Hematopoietic multipotent progenitor cell treated with erythropoietin and hydrocortisone succinate and interleukin-3 and kit ligand, for 4 days (in vitro differentiated cells): ENCODE measurements at places on chromosomes 4 and X.

- DNase-seq: no peak
Observed at GRCh38 chr4:149211876-149212275, 603.8 kb downstream of the IQCM start.

GRCh38 chrX:133677123-133678063 lies 262.1 kb upstream of the GPC4 start:
- DNase-seq: no peak

- no peak for DNase-seq
Observed at GRCh38 chrX:77298790-77299189, 148.4 kb upstream of the FGF16 start.

DNA sequence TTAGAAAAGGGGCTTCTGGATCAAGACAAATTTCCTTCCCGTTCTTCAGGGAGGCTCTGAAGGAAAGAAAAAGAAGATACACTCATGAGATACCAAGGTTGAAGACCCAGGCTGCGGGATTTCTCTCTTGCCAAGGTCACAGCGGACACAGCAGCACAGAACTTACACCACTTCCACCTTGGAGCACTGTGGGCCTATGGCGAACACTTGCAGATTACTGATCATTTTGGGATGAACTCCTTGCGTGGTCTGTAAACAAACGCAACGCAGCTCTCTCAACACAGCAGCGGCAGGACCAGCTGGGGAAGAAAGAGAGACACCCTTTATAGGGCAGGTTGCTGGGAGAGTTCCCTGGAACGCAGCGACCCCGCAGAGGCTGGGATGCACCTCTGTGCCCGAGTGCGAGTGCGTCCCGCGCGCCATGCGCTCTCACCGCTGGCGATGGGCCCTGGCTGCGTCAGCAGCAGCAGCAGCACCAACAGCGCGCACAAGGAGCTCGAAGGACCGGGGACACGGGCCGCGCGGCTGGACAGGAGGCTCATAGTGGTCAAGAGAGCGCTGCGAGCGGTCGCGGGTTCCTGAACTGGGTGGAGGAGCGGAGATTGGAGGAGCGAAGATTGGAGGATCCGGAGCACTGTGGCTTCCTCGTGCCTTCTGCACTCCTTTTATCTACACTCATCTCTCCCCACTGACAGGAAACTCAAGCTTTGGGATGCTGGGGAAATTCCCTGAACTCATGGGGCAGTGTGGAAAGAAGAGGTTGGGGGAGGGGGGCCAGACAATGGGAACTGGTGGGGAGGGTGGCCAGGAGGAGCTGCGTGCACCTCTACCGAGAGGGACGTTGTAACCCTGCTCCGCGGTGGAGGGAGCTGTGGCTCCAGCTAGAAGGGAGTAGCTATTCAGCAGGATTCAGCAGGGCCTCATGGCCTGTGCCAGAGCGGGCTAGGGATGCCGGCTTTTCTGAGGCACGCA lies at the start of gene CXCL5:
Gene CXCL5, minus strand, starts transcription at position 638 of the 972 bp plus-strand sequence. Its CDS starts 96 bp downstream, at position 542.
- DNase-seq: peak; percentile 55

DNA sequence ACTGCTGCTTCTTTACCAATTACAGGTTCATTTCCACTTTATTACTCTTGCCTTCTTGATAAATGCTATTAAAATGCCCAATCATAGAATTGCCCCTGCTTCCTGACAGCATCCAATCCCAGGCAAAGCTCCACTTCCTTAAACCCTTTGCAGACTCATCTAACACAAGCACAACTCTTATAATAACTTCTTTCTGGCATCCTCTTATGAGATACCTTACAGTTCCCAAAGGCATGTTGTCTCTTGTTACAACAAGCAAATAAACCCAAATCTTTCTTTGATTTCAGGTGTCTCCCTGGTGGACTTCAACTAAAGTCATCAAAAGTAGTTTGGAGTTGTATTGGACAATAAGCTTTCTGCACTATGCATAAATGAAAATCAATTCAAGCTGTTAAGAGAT lies 22.5 kb upstream of the ADH7 start:
- DNase-seq: no peak

- no peak for DNase-seq
Observed at GRCh38 chr4:13087041-13087440, 397.1 kb downstream of the RAB28 start.
